ENCODE measurements at places on chromosomes 6 and 20.
A peak's percentile ranks its signal among the peaks of the same experiment; 100 is the strongest.

DNA sequence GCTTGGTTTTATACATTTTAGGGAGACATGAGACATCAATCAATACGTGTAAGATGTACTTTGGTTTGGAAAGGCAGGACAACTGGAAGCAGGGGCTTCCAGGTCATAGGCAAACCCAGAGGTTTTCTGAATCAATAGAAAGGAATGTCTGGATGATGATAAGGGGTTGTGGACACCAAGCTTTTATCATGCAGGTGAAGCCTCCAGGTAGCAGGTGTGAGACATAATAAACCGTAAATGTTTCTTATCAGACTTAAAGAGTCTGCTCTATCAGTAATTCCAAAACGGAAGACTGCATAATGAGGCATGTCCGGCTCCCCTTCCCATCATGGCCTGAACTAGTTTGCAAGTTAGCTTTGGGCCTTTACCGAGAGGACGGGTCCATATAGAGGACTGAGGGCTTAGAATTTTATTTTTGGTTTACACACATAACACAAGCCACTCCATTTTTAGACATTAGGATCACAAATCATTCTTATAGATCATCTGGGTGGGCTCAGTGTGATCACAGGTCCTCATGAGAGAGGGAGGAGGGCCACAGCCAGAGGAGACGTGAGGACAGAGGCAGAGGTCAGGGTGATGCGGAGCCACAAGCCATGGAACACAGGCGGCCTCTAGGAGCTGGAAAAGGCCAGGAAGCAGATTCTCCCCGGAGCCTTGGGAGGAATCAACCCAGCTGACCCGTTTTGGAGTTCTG is 10.7 kb upstream of the SERPINB9 start:
- no peak for DNase-seq

- no peak for DNase-seq
Observed at GRCh38 chr20:665276-665675, 10.3 kb downstream of the SCRT2 start.

DNA sequence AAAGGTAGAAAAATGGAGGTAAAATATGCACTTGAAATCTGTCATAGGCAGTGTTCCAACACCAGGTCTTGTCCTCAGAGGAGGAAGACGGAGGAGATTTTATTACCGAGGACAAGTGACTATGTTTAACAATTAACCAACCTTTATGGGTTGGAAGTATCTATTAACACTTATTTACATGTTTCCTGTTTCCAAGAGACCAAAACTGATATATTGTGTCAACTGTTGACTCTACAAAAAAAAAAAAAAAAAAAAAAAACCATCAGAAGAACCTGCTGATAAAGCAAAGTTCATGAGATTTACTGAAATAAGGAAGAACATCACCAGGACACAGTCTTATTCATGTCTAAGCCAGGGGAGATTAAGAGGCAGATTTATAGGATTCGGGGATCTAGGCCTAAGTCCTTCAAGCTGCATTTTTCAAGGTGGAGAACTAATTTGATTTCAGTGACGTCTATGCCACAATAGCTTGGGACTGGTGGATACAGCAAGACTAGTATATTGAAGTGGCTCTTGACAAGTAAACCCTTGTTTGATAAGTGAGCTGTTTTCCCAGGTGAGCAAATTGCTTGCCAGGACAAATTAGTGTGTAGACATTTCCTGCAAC is 126.6 kb upstream of the NAA20 start:
- peak; percentile 8 for DNase-seq

- DNase-seq = no peak
Observed at GRCh38 chr6:71808865-71809264, 77.5 kb upstream of the RIMS1 start.

DNA sequence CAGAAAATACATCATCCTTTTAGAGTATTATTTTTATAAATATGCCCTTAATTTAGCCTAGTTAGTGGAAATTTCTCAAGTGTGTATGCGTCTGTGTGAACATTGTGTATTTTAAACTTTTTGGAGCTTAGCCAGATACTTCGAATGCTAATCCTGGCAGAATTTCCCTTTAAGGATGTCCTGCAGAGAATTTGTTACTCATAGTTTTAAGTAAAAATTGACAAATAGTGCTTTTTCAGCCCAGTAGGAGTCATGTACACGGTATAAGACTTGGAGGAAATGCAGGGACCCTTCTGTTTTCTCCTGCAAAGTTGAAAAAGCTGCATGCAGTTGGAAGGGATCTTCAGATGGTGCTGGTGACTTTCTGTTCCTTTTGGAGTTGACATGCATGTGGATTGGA is at the start of gene FHL5:
Gene FHL5, plus strand, starts transcription at position 243 of the 400 bp plus-strand sequence. CDS start 40,486 bp downstream, outside the sequence.
- no peak for DNase-seq

- no peak for DNase-seq
Observed at GRCh38 chr6:148713921-148714320, 32.9 kb upstream of the UST start.

- DNase-seq = no peak
Observed at GRCh38 chr20:60986506-60987156, 265.4 kb upstream of the CDH4 start.

DNA sequence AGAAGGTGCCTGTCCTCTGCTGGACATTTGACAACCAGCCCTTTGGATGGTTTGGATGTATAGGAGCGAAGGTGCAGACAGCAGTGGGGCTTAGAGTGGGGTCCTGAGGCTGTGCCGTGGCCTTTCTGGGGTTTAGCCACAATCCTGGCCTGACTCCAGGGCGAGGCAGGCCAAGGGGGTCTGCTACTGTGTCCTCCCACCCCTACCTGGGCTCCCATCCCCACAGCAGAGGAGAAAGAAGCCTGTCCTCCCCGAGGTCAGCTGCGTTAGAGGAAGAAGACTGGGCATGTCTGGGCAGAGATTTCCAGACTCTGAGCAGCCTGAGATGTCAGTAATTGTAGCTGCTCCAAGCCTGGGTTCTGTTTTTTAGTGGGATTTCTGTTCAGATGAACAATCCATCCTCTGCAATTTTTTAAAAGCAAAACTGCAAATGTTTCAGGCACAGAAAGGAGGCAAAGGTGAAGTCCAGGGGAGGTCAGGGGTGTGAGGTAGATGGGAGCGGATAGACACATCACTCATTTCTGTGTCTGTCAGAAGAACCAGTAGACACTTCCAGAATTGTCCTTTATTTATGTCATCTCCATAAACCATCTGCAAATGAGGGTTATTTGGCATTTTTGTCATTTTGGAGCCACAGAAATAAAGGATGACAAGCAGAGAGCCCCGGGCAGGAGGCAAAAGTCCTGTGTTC is 1.3 kb upstream of the CDKN1A start:
- DNase-seq = no peak

DNA sequence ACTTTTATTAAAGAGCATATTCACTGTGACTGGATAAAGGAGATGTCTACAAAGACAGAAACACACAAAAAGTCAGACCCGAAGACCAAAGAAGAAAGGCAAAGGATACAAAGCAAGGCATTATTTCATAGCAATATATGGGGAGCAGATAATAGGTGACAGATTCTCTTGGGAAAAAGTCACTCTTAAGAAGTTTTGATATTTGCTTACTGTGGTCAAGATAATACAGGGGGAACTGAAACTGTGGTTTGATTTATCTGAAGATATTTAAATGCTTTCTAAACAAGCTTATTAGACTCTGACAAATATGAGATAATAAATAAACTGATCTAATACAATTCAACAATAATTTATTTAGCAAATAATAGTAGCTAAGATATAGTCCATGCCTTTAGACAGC is 14.7 kb downstream of the CYP39A1 start:
- no peak for DNase-seq

DNA sequence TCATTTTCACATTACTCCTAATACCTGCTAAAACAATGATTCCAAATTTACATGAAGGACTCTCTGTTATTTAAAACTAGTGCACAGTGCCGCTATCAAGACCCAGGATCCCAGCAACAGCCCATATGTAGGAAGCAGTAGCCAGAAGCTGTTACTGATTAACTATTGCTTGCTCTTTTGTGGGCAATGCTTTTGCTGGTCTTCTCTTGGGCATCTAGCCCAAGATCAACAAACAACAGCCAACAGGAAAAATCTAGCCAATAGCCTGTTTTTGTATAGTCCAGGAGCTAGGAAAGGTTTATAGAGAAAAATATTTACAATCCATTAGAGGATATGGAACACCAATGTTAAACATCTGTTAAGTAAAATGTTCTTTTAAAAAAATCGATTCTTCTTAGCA is 22.1 kb upstream of the TENT5A start:
- DNase-seq = no peak

DNA sequence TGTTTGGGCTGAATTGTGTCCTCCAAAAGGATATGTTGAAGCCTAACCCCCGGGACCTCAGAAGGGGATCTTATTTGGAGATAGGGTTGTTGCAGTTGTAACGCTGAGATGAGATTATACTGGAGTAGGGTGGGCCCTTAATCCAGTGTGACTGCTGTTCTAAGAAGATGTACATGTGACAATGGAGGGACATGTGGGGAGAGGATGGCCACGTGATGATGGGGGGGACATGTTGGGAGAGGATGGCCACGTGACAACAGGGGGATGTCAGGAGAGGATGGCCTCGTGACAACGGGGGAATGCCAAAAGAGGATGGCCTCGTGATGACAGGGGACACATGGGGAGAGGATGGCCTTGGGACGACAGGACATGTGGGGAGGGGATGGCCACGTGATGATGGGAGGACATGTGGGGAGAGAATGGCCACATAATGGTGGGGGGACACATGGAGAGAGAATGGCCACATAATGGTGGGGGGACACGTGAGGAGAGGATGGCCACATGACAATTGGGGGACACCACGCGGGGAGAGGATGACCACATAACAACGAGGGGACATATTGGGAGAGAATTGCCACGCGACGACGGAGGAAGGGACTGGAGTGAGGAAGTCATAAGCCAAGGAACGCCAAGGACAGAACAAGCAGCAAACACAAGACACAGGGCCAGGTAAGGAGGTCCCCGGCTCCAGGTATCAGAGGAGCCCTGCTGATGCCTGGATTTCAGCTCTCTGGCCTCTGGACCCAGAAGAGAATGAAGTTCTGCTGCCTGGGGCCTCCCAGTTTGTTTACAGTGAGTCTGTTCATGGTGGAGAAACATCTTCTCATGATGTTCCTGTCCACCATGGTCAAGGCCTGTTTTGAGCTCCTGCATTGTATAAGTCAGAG is 29.2 kb downstream of the SYNJ2 start:
- DNase-seq = no peak

DNA sequence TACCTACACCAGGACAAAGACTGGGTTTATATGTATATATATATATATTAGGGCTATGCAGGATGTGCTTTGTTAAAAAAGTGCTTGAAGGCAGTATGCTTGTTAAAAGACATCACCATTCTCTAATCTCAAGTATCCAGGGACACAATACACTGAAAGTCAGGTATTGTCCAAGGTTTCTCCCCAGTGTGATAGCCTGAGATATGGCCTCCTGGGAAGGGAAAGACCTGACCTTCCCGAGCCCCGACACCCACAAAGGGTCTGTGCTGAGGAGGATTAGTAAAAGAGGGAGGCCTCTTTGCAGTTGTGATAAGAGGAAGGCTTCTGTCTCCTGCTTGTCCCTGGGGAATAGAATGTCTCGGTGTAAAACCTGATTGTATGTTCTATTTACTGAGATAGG is 156.9 kb downstream of the GPX5 start:
- no peak for DNase-seq

DNA sequence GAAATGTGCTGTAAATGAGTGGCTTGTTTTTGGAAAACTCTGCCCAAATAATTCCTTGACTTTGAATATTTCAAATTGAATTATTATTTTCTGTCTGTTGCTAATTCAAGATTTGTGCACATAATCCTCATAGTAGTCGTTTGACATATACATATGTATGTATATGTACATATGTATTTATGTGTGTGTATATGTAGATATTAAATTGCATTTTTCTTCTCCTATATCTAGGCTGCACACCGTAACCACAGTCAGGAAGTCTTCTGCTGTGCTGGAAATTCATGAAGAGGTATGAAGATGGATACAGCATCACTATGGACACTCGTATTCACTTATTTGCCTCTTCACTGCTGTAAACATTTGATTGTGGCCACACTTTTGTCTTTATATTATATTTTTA is 29.6 kb downstream of the OPN5 start:
- no peak for DNase-seq

DNA sequence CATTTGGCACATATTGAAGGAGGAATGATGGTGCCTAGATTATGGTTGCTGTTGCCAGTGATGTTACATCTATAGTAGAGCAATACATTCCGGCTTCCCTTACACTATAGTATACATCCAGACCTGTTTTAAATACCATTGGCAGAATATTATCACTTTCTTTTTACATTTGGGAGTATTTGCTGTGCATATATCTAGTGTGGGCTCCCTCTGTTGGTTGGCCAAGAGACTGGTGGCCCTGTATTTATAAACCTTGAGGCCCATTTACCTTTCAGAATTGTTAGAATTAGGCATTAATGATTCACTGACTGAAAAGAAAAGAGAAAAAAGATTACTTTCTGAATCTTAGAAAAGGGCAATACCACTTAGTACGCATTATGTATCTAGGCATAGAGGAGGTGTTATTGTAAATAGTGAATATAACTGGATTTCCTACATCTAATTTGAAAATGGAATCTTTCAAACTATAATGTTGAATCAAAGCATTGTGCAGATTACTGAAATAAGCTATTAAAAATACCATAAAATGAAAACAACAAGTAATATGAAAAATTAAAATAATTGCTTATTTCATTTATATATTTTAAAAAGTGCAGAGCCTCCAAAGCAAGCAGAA is 628.8 kb upstream of the MAN1A1 start:
- no peak for DNase-seq

DNA sequence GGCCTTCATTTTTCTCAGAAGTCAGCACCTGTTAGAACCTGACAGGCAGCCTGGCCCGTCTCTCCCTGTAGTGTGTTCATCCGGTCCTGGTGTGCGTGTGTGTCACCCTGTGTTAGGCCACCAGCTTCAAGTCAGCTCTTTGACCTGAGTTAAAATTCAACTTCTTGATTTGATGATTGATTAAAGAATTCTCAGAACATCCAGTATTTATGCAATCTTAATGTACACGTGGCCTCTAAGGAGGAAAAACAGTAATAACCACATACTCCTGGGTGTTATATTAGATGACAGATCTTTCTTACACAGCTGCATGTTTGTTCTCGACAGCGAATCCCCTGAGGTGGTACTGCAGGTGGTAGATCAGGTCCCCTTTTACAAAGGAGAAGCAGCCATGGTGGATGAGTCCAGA is 19.1 kb upstream of the TMEM217 start:
- no peak for DNase-seq

Measured in NCI-H1417 treated with DMSO at 0.1 percent for 48 hours (cell line).